ENCODE measurements at places on chromosomes 6 and 20. TPM values are rescaled to one million over a fixed set of nuclear protein-coding genes. Genes with fewer than 3 reads are reported as not detected.

- peak; percentile 73 for DNase-seq
These were observed 34.4 kb upstream of the ARHGAP18 start for GRCh38 chr6:129744201-129744879.

The BHLHE23 gene
- not detected for total RNA-seq

The OR2J3 gene
- total RNA-seq: not detected

DNA sequence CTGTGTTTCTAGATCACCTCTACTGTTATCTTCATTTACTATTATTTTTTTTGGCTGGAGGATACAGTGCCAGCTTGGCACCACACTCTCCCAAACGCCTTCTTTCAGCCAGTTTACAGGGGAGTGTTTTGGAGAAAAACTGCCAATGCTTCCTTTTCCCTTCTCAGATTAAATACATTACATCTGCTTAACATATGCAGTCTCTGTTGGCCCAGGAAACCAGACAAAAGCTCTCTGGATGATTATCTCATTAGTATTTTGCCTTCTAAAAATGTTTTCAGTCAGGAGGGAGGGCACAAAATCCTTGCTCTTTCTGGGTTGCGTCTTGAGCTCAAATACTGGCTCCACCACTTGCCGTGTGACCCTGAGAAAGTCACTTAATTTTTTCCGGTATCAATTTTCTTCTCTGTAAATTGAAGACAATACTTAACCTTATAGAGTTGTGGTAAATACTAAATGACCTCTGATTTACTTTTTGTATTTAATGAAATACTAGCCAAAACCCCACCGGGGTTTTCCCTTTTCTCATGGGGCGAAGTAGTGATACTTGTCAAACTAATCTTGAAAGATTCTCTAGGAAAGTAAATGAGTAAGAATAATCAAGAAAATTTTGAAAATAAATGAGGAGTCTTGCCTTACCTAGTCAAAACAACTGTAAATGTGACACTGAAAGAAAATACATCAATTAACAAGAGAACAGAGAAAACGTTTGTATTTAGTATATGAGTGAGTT, 146.2 kb downstream of the MMS22L start:
- DNase-seq: no peak

DNA sequence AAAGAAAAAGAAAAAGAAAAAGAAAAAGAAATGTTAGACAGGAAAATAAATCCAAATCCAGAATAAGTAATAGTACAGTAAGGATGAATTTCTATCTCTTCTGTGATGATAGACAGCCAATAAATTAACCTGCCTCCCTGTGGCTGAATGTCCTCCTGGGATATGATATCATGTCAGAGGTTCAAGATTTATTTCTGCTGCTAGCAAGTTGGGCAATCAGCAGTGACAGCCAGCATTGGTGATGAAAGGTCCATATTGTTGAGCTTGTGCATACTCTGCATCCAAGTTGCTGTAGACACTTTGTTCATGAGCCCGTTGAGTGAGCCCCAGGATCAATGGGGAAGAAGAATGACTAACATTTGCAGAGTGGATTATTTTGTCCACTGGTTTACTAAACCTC, 44.9 kb upstream of the CEP85L start:
- DNase-seq: no peak

- no peak for DNase-seq
These were observed 5.0 kb upstream of the LSM14B start for GRCh38 chr20:62117362-62117646.

- DNase-seq: peak; percentile 94
These were observed 9.9 kb upstream of the HLA-B start for GRCh38 chr6:31366693-31367470.

Measured in dermis blood vessel endothelial cell (primary cell).